ENCODE measurements at places on chromosomes 5 and 9.

DNA sequence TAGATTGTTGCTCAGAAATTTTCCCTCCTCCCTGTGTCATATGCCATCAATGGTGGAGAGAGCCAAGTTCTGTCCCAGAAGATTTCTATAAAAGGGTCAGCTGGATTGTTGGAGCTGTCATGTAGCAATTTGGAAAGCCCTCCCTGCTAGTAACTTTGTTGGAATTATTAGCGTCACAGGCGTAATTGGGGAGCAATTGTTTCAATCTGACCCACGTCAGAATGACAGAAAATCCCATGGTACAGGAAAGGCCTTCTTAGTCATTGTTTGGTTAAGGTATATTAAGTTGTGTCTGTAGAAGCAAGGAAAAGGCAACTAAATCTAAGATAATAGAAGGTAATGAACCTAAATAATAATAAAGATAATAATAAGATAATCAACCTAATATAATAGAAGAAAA is 148.4 kb downstream of the PLK2 start:
- DNase-seq = no peak

DNA sequence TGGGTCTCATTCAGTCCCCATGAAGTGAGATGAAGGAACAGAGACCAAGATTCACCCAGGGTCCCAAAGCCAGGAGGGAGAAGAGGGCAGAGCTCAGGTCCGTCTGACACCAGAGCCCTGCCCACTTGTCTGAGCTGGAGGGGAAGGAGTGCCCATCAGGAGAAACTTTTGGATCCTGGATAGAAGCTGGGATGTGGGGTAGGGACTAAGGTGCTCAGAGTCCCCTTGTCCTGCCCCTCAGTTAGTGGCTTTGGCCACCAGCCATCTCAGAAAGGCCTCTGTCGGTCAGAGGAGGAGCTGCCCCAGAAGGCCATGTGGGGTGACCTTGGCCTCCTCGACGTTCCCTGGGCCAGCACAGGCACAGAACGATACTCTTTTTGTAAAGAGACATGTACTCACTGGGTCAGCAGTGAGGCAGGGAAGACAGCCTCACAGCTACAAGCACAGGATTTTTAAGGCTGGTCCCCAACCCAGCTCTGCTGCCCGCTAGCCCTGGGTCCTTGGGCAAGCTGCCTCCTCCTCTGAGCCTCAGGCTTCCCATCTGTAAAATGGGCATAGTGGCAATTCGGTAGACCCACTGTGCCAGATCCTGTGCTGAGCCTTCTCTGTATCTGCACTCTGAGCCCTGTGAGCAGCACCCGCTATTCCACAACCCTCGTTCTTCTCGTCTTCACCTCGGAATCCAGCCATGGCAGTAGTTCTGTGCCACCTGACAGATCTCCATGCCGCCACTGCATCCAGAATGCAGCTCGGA is 49.4 kb downstream of the C9orf50 start:
- DNase-seq = no peak

GRCh38 chr5:2378108-2378507 is 373.4 kb downstream of the IRX2 start:
- no peak for DNase-seq

GRCh38 chr9:84255696-84256095 is 84.9 kb downstream of the SLC28A3 start:
- DNase-seq = no peak

DNA sequence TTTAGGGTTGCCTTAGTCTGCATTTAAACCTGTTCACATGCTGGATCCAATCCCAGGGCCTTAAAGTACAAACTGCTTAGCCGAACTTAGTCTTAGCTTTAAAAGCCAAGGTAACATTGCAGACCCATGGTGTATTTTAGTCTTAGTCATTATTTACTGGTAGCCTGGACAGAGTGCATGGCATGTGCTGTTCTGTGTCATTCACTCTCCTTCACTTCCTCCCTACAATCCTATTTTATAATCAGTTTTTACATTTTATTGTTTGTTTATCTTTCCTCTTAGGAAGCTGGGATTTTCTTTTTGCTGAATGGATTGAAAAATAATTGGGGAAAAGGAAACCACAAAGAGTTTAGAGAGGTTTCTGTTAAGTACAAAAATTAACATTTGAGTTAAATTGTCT is 29.4 kb upstream of the TAL2 start:
- no peak for DNase-seq

DNA sequence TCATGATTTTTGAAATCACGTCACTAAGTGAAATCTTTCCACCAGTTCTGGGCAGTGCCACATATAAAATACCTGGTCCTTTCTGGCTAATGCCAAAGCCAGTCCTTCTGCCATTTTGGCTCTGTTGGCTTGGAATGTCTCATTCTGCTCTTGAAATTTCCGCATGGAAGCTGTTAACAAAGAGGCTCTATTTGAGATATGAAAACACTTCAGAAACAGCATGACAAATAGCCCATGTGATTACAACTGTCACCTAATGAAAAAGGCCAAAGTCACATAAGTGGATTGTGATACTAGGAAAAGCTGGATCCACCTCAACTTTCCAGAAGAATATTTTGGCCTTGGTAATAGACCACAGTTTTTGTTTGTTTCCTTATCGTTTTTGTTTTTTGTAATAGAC is 12.8 kb downstream of the GOLGA1 start:
- DNase-seq = no peak

DNA sequence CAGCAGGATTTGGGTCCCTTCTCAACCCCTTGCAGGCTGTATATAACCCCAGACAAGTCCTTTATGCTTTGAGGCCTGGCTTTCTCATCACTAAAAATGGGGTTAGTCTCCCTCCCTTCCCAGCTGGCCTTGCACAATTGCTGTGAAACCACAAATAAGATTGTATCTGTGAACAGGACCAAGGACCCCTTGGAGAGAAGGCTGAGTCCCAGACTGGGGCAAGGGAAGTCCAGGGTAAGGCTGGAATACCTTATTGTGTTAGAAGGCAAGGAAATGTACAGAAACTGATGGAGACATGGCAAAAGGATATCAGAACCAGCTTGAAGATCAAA is 11.4 kb downstream of the MACROH2A1 start:
- DNase-seq = no peak

- no peak for DNase-seq
These were observed 1539.3 kb upstream of the ACO1 start for GRCh38 chr9:30845136-30845535.

DNA sequence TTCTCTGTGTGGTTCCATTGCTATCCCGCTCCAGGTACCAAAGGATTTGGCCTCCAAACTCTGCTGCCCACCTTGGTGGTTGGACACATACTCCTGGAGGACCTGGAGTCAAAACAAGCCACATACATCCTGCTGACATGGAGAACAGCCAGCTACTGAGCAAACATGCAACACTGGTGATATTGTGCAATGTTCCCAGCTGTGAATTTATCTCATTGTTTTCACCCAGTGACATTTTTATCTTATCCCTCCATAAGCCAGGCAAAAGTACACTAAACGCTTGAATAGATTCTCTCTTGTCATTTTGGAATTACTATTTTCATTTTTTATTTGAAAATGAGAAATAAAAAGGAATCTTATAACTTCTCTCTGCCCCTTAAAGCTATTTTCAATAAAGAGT is 11.1 kb upstream of the CTSL start:
- no peak for DNase-seq

GRCh38 chr5:160844177-160844576 is 7.8 kb downstream of the ATP10B start:
- DNase-seq = no peak

DNA sequence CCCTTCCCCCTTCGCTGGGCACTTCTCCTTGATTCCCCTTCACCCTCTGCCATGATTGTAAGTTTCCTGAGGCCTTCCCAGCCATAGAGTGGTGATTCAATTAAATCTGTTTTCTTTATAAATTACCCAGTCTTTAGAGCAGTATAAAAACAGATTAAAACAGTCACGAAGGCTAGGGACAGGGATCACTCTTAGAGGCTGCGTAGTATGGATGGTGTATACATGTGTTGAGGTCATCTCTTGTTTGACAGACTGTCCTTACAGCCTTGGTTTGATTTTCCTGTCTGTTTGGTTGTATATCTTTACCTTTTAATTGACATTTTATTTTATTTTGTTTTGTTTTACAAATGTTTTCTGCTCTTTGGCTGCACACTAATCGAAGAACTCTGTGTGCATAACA is 1155.7 kb upstream of the CDH18 start:
- DNase-seq = no peak

DNA sequence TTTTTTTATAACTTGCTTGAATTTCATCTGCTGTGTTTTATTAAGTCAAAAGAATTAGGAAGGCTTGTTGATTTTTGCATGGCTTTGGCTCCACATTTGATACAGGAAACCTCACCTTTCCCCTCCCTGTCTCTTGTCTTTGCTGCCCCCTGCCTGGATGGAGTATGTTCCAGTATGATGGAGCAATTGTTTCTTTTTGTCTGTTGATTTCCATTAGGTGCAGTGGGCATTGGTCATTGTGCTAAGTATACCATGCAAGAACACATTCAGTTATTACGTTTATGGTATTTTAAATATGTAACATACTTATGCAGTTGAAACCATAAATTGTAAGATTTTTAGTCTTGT is 19.6 kb downstream of the TJP2 start:
- DNase-seq = no peak

All from naive B cell (primary cell).